COLO829 (cell line): ENCODE measurements at places on chromosomes 11 and 22.

- no peak for DNase-seq
Observed at GRCh38 chr22:24518228-24518627, 23.1 kb downstream of the UPB1 start.

GRCh38 chr11:70036971-70037882 is 40.9 kb upstream of the ANO1 start:
- no peak for DNase-seq

DNA sequence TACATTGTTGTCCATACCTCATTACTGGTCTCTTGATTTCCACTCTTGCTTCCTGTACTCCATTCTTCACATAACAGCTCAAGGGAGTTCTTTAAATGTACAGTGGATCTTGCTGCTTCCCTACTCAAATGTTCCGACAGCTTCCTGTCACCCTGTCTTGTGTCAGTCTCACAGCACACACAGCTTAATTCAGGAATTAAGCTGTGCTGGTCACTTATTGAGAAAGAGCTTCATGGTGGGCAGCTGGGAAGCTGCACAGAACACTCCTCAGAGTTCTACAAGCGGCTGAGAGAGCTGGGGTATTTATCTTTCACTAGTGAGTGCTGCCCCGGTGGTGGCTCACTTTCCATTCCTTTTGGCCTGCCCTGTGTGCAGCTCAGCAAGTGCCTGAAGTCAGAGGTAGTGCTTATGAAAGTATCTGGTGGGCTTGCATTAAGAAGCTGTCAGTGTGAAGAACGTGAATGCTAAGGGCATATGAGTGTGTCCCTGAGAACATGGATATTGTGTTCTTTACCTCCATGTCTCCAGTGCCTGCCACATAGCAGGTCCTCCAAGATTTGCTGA is 48.7 kb downstream of the KCNQ1OT1 start:
- no peak for DNase-seq

- DNase-seq: peak; percentile 98
Observed at GRCh38 chr22:37664249-37665101, 6.0 kb downstream of the PDXP start.
